ENCODE measurements at places on chromosomes 13 and 19.

GRCh38 chr19:38062959-38063761, 156.2 kb downstream of the SIPA1L3 start:
- peak; percentile 74 for DNase-seq

- DNase-seq = no peak
Measured at GRCh38 chr19:6480848-6481415, 655 bp downstream of the DENND1C start.

DNA sequence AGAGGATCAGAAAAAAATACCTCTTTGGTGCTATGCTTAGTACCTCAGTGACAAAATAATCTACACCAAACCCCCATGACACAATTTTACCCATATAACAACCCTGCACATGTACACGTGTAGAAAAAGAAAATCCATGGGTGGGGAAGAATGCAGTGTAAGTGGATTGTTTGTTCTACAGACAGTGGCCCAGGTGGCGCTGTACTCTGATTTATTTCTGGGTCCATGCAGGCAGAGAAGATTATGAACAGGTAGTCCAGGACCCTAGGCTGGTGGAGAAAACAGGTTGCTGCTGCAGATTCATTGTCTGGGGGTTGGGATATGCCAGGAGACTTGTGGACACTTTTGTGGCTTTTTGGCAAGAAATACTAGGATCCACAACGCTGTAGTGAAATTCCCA, 9.1 kb downstream of the ZNF100 start:
- no peak for DNase-seq

- no peak for DNase-seq
Measured at GRCh38 chr19:34767951-34768350, 5.1 kb downstream of the ZNF599 start.

DNA sequence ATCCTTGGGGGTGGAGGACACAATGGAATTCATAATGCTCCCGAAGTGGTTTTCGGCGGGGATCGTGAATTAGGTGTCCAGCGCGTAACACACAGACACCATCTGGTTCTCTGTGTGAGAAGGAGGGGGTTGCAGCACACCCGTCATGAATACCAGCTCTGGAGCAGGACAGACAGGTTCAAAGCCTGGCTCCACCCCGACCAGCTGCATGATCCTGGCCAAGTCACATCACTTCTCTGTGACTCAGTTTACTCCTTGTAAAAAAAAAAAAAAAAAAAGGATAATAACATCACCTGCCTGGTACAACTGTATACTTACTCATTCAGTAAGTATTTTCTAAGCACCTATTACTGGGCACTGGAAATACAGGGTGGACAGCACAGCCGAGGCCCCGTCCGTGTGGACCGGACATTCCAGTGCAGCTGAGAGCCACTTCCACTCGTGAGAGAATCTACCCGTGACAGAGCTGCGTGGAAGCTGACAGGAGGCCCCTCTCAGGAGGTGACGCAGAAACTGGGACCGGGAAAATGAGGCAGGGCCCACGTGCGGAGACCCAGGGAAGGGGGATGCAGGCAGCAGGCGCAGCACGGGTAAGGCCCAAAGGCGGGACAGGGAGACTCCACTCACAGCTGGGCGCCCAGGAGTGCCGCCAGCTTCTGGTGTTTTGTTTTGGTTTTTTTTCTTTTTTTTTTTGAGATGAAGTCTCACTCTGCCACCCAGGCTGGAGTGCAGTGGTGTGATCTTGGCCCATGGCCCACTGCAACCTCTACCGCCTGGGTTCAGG, 12.0 kb downstream of the RDH13 start:
- no peak for DNase-seq

GRCh38 chr13:34107806-34108205, 289.9 kb downstream of the RFC3 start:
- no peak for DNase-seq

GRCh38 chr13:99281811-99282263, 23.7 kb upstream of the GPR18 start:
- DNase-seq = no peak

DNA sequence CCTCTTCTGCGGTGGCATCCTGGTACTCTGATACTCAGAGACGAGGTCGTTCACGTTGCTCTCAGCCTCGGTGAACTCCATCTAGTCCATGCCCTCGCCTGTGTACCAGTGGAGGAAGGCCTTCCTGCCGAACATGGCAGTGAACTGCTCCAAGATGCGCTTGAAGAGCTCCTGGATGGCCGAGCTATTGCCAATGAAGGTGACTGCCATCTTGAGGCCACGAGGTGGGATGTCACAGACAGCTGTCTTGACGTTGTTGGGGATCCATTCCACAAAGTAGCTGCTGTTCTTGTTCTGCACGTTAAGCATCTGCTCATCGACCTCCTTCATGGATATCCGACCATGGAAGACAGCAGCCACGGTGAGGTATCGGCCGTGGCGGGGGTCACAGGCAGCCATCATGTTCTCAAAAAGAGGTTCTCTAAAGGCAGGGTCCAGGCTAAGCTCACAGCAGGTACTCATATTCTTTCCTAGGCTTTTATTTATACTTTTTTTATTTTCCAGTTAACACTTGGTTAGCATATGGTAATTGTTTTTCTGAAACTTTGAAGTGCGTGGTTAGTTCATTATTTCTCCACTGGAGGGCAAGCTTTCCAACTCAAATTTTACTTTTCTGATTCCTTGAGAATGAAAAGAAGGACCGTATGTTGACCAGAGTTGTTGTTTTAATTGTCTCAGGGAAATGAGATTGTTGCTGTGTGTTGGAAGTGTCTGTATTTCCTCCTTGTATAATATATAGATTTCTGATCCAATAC, 72.4 kb upstream of the RGCC start:
- no peak for DNase-seq

GRCh38 chr13:50589139-50589538, 254.4 kb downstream of the DLEU7 start:
- DNase-seq = no peak

DNA sequence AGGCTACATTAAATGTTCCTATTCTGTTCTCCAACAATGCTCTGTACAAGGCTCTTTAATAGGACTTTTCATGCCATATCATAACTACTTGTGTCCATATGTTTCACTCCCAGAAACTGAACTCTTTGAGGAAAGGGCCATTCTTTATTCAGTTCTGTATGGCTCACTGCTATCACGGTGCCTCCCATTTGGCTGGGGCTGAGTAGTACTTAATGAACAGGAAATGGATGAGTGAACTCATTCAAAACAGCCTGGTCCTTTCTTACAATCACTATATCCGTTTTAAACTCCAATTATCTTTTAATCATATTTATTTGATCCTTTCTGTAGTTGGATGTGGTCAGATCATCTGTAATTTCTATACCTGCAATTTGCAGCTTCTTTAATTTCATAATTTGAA, 410.6 kb downstream of the TBC1D4 start:
- no peak for DNase-seq

- no peak for DNase-seq
Measured at GRCh38 chr19:27392027-27392632, 1820.8 kb downstream of the UQCRFS1 start.

- no peak for DNase-seq
Measured at GRCh38 chr19:51417107-51417809, at the start of gene SIGLEC10. Gene SIGLEC10, minus strand, starts transcription at chr19:51417642. Its CDS starts 61 bp downstream, at chr19:51417581.

GRCh38 chr19:15299568-15300409, 32.5 kb downstream of the BRD4 start:
- peak; percentile 58 for DNase-seq

GRCh38 chr19:48501494-48502349, 9.9 kb downstream of the LMTK3 start:
- DNase-seq = peak; percentile 92

GRCh38 chr13:79227418-79227817, 178.6 kb downstream of the RBM26 start:
- no peak for DNase-seq

DNA sequence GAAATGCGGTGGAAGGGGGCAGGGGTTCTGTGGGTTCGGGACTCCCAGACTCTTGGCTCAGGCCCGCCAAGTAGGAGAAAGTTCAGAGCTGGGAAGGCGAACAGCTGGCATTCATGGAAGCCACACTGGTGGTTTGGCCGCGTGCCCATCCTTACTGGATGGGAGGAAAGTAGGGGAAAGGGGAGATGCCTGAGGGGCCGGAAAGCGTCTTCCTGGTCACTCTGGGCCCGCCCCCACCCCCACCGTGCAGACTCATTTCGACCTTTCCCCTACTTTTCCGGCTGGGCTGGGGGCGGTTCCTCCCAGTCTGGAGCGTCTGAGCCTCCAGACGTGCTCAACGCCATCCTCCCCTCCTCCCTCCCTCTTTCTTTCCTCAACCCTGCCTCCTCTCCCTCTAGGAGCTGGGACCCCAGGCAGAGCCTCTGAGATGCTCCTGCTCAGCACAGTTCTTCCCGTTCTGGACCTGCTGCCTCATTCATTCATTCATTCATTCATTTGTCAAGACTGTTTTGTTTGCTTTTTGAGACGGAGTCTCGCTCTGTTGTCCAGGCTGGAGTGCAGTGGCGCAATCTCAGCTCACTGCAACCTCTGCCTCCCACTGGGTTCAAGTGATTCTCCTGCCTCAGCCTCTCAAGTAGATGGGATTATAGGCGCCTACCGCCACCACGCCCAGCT, 3.5 kb downstream of the ANGPTL4 start:
- DNase-seq = peak; percentile 93

DNA sequence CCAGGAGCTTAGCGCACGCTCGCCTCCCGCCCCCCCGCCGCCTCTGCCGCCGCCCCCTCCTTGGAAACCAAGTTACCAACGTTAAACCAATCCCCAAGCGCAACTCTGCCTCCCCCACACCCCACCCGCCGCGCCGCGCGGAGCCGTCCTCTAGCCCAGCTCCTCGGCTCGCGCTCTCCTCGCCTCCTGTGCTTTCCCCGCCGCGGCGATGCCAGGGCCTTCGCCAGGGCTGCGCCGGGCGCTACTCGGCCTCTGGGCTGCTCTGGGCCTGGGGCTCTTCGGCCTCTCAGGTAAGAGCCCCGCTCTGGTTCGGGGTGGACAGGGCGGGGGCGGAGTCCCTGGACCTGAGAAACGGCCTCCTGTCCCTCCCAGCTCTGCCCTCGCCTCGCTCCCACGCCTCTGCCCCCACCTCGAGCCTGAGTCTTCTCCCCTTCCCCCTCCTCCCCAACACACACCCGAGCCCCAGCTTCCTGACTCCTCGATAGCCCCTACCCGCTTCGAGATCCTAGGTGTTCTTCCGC, at the start of gene ICAM5:
Gene ICAM5 (plus strand): TSS at position 117 of the 521 bp plus-strand sequence. CDS start 92 bp downstream, at position 209.
- no peak for DNase-seq

GRCh38 chr13:40568246-40569023, 98.0 kb downstream of the FOXO1 start:
- no peak for DNase-seq

GRCh38 chr19:47781590-47782262, 3.2 kb downstream of the SELENOW start:
- DNase-seq = no peak

DNA sequence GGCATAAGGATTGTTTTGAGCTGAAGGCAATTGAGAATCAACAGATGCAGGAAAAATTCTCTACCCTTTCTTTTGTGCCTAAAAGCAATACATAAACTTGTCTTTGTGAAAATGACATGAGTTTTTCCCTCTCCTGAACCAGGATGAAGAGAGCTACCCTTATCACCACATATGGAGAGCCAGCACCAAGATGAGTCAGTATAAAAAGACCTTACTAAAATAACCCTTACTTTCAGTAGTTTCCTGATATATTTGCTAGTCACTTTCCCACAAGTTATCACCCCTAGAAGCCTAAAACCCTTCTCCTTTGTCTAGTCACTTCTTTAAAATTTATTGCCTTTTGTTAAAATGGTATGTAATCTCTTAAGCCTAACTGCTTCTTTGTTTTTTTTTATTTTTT, 61.9 kb upstream of the ANKRD10 start:
- no peak for DNase-seq

DNA sequence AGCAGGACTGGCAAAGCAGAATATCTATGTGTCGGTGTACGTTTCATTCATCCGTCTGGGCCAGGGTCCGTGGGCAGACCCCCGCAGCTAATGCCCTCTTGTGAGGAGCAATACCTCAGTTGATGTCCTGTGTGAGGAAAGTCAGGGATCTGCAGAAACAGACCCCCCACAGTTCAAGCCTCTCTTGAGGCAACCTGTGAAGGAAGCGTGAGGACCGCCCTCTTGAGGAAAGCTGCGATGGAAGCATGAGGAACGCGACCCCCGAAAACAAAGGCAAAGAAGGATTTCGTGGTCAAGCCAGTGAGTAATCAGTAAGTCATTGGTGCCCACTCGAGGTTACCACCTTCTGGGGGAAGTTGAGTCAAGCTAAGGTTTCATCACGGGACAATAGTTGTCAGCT, 20.9 kb upstream of the ZNF83 start:
- DNase-seq = no peak

DNA sequence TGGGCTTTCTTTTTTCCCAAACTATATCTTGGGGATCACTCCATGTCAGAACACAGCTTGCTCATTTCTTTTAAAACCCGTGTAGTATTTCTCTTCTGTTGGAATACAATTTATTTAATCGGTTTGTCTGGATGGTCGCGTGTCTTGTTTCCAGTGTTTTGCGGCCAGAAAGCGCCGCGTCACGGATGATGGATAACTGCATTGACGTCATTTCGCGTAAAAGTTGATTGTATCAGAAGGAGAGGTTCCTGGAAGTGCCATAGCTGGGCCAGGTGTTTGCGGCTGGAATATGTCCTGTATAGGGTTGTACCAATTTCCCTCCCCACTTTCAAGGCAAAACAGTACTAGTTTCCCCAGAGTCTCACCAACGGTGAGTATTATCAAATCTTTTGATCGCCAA, 9.7 kb downstream of the ACTL9 start:
- DNase-seq = no peak

DNA sequence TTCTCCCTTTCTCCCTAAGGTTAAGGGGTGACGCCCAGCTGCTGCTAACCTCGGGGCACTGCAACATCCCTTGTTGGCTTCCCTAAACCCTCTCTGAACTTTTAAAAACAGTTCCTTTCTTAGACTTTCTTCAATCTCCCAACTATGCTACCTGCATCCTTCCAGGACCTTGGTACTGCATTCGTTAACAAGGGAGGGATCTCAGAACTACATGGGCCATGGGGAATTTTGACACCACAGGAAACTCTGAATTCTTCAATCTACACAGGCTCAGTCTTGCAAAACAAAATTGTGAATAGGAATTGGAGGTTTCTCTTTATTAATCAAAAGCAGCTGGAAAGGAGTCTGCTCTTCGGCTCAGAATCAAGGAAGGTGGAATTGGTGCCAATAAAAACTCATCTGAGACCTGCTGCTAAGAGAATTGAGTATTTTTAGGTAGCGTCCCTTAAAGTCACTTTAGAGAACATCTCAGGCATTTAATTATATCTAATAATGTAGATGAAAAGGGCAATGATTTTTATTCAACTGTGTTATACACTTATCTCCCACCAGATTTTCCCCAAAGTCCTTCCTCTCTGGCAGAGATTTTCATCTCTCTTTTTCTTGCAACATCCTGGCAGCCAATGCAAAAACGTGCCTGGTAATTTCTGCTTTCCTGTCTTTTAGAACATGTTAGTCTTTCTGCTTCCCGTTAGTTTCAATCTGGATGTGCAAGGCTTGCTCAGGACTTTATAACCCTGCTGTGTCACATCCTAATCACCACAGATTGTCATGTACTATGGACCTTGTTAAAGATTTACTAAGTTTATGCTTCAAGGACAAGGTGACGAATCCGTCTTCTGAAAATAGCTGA, 69.1 kb upstream of the SLC15A1 start:
- no peak for DNase-seq

GRCh38 chr19:23971598-23971997, 56.9 kb downstream of the ZNF726 start:
- DNase-seq = no peak

Measured in renal pelvis (tissue), 12 donors.